Right kidney (tissue), 9 donors: ENCODE measurements at places on chromosomes 6 and 20.
A peak's percentile ranks its signal among the peaks of the same experiment; 100 is the strongest.

GRCh38 chr6:16002332-16003196 is 126.3 kb upstream of the MYLIP start:
- no peak for DNase-seq

DNA sequence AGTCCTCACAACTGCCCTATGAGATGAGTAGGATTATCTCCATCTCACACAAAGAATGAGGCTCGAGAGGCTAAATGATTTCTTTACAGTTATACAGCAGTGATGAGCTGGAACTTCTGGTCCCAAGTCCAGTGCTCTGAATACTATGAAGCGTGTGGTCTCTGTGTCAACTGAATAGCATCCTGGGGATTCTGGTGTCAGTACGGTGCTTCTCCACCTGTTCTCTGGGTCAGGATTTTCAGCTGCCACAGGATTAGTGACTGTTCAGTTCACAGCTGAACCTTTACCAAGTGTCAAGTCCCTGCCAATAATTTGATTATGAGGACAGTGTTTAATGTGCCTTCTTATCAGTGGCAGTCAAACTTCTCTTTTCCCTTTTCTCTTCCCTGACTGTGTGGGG is 5.2 kb upstream of the MAFB start:
- no peak for DNase-seq

DNA sequence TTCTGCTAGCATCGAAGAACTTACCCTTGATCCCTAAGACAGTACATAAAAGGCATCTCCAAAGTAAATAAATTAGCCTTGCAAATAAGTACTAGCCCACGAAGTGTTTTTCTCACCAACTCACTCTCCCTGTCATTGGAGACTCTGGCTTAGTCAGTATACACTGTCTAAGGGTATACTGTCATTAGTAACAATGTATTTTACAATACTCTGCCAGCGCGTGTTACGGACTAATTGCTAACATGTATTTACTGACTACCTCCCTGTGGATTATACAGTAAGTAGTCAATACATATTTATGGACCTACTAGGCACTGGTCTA is 72.1 kb downstream of the NFATC2 start:
- no peak for DNase-seq

DNA sequence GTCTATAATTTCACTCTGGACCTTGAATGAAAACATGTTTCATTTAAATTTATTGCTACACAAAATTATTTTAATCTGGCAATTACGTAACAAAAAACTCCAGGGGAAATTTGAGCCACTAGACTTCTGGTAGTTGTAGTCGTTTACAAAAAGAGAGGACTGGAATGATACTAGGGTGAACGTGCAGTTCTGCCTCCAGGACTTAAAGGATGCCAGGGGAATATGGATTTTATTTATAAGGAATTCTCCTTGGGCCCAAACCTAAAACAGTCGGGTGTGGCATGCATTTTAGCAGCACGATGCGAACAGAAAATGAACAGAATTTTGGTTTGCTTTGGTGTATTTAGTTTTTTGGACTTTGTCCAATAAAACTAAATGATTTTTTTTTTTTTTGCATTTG is 76.9 kb downstream of the PRL start:
- DNase-seq: no peak

DNA sequence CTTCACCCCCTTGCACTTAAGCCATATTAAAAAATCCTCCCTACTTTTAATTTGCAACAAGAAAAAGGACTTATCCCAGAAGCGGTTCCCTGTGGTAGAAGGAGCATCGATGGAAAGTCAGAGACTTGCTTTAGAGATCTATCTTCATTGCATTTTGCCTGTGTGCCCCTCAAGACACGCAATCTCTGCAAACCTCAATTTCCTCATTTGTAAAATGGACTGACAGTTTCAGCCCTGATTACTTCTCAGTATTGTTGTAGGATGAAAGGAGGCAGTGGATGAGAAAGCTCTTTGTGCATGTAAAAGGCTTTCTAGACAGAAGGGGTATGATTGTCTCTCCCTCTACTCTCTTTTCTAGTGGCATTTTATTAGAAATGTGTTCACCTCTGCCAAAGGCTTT is 410.2 kb downstream of the CDC5L start:
- DNase-seq: no peak

DNA sequence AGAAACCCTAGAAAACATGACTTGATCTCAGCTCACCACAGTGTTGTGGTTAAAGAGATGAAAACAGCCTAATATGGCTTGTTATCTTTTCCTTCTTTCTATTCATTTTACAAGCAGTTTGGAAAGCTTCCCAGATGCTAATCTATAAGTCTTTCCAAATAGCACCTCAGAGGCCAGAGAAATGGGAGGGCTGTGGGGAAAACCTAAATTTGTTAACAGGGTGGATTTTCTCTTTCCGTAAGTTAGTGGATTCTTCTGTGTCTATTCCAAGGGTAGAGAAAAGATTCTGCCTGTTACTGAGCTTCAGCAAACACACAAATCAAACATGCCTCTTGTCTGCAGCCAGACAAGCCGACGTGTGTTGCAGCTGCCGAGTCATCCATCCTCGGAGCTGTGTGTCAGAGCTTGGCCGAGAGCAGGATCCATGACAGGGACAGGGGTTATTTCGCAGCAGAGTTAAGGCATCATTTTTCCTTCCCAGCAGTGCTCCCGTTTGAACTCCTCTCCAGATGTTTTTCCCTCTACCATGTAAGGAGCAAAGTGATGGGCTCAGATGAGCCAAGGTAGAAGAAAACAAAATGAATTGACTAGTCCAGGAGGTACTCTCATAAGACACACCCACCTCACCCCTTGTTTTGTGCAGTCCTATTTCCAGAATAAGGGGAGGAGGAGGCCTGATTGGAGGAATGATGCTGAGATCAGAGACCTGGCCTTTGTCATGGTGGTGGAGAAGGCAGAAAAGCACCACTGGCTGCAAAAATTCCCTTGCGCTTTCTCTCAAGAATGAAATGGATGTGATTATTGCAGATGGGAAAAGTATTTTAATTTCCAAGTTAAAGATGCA is 560.0 kb downstream of the C6orf118 start:
- peak; percentile 31 for DNase-seq

- DNase-seq: no peak
Measured at GRCh38 chr6:34412016-34412415, 13.9 kb downstream of the RPS10 start.

DNA sequence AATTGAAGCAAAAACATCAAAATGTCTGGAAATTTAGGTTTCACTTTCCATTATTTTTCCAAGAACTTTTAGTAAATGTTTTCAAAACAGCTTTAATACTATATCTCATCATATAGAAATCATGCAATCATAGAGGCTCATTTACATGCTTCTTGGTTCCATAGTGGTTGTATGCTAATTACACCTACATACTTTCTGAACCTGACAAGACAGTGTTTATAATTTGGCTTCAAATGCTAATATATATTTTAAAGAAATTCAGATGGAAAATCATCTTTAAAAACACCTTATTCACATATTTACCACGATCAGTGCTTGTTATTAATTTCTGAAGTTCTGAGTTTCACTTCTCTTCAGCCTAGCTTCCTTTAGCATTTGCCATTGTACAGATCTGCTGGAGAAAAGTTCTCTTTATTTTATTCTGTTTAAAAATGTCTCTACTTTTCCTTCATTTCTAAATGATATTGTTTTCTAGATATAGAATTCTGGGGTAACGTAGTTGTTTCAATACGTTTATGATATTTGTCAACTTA is 89.9 kb downstream of the PLCB1 start:
- no peak for DNase-seq

GRCh38 chr6:91029211-91029610 is 442.3 kb upstream of the MAP3K7 start:
- no peak for DNase-seq

GRCh38 chr6:167825332-167826229 is 1.1 kb upstream of the AFDN start:
- DNase-seq: peak; percentile 77

DNA sequence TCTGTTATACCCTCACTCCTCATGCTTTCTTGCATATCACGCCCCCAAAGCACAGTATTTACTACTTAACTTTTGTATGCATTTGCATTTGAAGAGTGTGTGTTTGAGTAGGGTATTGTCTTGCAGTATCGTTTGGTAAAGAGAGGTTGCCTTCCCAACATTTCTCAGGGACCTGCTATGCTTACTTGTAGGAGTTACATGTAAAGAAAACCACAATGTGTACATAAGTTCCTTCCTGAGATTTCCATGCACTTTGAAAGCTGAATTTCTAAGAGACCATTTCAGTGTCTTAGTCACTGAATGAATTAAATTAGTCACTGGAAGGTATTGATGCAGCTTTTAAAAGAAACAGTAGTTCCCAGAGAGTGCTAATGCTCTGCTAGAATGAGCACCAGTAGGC is 159.3 kb upstream of the LAMA2 start:
- no peak for DNase-seq

- no peak for DNase-seq
Measured at GRCh38 chr6:87543696-87544473, 45.9 kb downstream of the RARS2 start.

DNA sequence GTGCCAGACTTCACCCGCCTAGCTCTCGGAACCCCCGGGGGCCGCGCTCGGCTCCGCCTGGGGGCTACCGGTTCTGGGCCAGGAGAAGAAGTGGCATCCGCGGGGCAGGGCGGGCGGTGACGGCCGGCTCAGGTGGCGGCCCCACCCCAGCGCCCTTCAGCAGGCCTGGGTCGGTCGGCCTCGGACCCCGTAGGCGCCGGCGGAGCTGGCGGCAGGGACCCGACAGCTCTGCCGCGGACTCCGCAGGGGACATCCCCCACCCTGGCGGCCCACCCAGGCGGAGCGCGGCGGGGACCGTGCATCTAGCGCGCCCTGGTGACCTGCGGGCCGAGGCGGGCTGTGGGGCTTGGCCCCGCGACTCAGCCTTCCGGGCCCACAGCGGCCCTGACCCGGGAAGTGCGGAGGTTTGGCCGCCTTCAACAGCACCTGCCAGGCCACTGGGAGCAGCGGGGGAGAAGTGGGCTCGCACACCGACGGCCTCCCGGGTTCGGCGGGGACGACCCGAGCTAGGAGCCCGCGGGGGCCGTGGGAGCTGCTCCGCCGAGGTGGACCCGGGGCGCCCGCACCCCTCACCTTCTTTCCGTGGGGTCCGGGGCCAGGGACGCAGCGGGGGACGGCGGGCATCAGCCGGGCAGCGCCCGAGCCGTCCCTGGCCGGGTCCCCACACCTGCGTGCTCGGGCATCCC is 87.1 kb downstream of the TMEM242 start:
- DNase-seq: peak; percentile 70

GRCh38 chr6:137519629-137520176 is 25.5 kb upstream of the OLIG3 start:
- no peak for DNase-seq

DNA sequence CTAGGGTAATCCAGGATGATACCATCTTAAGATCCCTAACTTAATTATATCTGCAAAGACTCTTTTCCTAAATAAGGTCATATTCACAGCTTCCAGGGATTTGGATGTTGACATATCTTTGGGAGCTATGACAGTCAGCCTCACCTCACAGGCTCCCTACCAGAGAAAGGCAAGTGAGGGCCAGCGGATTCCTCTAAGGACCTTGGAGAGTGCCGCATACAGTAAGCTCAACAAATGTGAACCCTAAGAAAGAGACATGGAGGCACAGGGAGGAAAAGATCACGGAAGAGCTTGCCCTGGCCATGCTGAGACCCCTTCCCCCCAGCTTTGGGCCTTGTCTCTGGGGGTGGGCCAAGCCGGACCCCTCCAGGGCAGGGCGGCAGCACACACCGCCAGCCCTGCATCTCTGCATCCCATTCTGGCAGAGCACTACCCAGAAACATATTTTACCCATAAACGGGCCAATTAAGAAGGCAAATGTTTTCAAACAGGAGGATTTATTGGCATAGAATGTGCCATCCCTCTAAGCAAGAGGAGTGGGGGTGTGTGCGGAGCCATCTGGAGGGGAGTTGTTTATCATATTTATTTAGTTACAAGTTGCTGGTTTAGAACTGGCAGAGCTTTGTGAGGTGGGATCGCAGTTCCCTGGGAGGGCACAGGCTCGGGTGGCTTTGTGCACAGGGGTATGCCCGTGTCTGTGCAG is 55.4 kb downstream of the CHMP4B start:
- no peak for DNase-seq

DNA sequence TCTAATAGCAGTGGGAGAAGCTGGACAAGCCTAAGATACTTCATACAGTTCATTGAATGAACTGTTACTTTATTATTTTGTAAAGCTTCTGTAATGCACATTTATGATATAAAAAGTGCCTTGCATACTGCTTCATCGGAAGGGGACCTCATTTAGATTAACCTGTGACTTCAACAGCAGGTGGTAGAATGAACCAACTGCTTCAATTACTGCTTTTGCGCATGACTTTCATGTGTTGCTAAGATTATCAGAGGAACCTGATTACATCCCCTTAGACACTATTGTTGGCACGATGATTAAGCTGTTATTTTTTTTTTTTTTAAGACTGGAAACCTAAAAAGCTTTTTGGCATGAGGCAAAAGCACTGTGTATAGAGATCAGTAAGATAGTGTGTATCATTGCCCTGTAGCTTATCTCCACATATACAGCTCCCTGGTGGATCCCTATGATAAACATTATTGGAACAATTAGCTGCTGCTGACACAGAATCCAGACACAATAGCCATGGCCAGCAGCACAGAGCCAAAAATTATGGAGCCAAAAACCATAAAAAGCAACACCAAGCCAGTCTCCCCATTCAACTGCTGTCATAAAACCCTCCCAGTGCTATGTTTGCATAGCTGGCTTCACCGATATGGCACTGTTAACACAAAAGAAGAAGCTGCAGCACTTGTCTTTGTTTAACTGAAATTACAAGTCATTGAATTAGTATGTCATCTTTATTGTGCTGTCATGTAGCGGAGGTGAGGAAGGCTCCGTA is 731.6 kb upstream of the MMS22L start:
- DNase-seq: no peak

GRCh38 chr6:42276034-42276890 is 58.6 kb upstream of the MRPS10 start:
- peak; percentile 27 for DNase-seq

- no peak for DNase-seq
Measured at GRCh38 chr6:2179950-2180349, 65.5 kb downstream of the GMDS start.

- DNase-seq: no peak
Measured at GRCh38 chr6:128491610-128492206, 28.7 kb downstream of the PTPRK start.

- no peak for DNase-seq
Measured at GRCh38 chr20:23399568-23400241, 21.6 kb downstream of the NAPB start.
